ENCODE measurements at places on chromosomes 2 and 18. TPM values are rescaled to one million over a fixed set of nuclear protein-coding genes. Genes with fewer than 3 reads are reported as not detected.

LIMS2 gene
- total RNA-seq: 3.1 TPM

IGFBP5 gene
- total RNA-seq: 928 TPM

GIGYF2 gene
- total RNA-seq: 55.8 TPM

TUBB8B gene
- not detected for total RNA-seq

NT5C1B gene
- not detected for total RNA-seq

GPR45 gene
- total RNA-seq: not detected

KCNE4 gene
- total RNA-seq: 43.9 TPM

EML6 gene
- total RNA-seq: 1.8 TPM

CYP26B1 gene
- 0.14 TPM for total RNA-seq

BMP10 gene
- total RNA-seq: not detected

NEU4 gene
- not detected for total RNA-seq

CLIP4 gene
- total RNA-seq: 94.0 TPM

ALK gene
- under 0.01 TPM for total RNA-seq

GRHL1 gene
- 0.37 TPM for total RNA-seq

ARHGAP25 gene
- total RNA-seq: 0.14 TPM

RAPH1 gene
- 12.1 TPM for total RNA-seq

NMUR1 gene
- not detected for total RNA-seq

MRPL44 gene
- 25.7 TPM for total RNA-seq

GAL3ST2 gene
- 0.18 TPM for total RNA-seq

CCNYL1 gene
- total RNA-seq: 6.7 TPM

GLS gene
- total RNA-seq: 332 TPM

PXDN gene
- total RNA-seq: 356 TPM

CXCR1 gene
- total RNA-seq: not detected

DPP4 gene
- 251 TPM for total RNA-seq

TXNDC2 gene
- total RNA-seq: under 0.01 TPM

MAL gene
- not detected for total RNA-seq

All from smooth muscle cell of bladder (primary cell).